T-cell (primary cell): ENCODE measurements at places on chromosomes 12 and 14. TPM values are rescaled to one million over a fixed set of nuclear protein-coding genes. Genes with fewer than 3 reads are reported as not detected.
A peak's percentile ranks its signal among the peaks of the same experiment; 100 is the strongest.

DNA sequence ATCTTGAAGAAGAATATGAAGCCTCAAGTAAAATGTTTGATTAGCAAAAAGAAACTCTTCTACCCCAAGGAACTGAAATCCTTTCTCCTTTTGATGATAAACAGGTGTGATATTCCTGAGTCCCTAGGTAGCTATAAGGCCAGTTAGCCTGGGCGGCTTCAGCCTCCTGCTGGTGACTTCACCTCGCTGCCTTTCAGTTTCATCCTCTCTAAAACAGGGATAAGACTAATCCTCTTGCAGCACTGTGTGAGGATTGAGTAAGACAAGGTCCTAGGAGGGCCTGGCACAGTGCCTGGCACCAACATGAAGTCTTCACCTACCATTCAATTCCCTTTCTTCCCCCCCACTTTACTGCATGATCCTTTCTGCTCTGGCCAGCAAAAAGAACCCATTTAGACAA, 42.1 kb downstream of the CIT start:
- no peak overlapping the region for H3K27ac ChIP-seq
- H3K36me3 ChIP-seq, result no peaks in the 10 kb centered on the region
- no peak overlapping the region for H3K4me3 ChIP-seq
- no peaks in the 10 kb centered on the region for H3K27me3 ChIP-seq

GRCh38 chr14:34620839-34621238, 9.1 kb downstream of the SNX6 start:
- no peaks in the 10 kb centered on the region for H3K27me3 ChIP-seq
- peaks cover 15% of the 10 kb centered on the region for H3K4me1 ChIP-seq
- H3K4me3 ChIP-seq, result no peak overlapping the region
- no peak overlapping the region for H3K27ac ChIP-seq
- no peak for DNase-seq

DNA sequence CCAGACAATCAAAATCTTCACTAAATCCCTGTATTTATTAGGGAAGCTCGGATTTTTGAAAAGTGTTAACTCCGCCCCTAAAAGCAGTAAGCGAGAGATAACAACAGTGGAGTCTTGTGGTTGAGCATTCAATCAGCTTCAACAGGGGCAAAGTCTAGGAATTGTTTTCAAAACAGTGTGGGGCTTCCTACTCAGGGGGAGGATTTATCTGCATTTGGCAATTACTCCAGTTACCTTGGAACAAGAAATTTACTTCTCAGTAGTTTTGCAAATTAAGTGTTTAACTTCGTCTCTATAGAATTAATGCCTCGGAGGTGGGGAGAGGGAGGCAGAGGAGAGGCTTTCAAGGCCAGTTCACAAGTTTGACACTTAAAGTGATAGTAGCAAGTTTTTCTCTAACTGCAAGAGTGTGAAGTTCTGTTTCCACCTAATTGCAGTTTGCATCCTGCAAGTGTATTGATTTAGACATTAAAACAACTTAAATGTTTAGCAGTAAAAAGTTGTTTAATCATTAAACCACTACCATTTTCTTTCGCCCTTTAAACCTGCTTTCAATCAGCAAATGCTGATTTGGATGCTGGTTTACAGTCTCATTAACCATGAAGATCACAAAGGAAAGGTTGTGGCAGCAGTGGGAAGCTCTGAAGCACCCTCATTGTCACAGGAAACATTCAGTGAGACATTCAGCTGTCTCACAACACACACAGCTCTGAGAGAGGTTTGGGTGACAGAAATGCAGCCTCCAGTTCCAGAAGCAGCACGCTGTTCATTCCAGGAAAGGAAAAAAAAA, 102.0 kb downstream of the HMGA2 start:
- no peak for DNase-seq
- H3K4me3 ChIP-seq, result no peak overlapping the region
- no peak overlapping the region for H3K27ac ChIP-seq
- no peaks in the 10 kb centered on the region for H3K27me3 ChIP-seq
- H3K36me3 ChIP-seq, result no peaks in the 10 kb centered on the region
- H3K4me1 ChIP-seq, result no peaks in the 10 kb centered on the region

DNA sequence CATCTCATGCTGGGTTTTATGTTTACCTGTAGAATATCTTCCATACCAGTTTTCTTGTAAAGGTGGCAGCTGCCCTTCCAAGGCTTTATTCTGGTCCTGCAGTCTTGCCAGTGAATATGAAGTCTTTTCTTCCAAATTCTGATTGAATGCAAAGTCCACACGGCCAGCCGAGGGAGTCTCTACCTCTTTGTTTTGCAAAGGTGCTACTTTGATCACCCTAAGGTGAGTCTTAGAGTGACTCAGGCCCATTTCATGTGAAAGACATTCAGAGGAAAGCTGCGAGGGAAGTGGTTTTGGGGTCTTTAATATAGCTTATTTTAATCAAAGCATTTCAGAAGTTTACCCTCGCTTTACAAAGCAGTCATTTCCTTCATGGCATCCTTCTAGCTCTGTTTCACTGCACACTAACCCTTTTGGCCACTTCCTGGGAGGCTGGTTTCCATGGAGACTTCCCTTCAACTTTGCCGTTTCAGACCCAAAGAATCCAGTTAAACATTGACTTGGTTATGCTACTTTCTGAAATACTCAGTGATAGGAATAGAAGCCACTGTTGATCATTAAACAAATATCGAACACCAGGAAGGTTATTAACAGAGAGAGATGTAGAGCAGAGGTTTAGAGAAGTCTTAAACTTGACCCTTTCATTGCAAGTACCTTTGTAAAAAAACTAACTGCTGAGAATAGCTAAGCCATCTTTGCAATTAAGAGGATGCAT, at the start of gene CCDC198:
Gene CCDC198, minus strand, starts transcription at position 391 of the 715 bp plus-strand sequence. Its CDS starts 142 bp downstream, at position 249.
- DNase-seq, result no peak
- H3K36me3 ChIP-seq, result no peaks in the 10 kb centered on the region
- H3K27ac ChIP-seq, result no peak within 1 kb of the TSS
- no peak within 1 kb of the TSS for H3K4me3 ChIP-seq

DNA sequence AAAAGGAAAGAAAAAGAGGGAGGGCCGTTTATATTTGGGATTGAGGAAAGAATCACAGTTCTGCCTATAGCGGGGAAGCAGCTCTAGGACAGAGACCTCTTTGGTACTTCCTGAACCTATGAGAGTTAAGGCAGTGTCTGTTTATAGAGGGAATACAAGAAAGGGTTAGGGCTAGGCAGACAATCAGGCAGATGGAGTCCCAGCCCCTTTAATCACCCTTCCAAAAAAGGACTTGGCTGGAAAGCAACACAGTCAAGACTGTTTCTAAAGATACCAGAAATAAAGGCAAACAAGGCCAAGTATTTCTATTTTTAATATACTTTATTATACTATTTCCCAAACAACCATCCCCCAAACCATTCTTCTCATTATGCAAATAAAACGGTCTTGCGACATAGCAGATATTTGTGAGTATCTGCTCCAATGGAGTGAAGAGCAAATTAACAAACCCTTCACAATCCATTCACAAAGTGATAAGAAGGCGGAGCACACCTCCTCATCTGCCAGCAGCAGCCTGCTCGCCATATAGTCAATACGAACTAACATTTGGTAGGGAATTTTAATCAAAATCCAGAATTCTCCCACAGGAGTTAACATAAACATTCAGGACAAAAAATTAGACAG, 697 bp upstream of the GRIP1 start:
- no peaks in the 10 kb centered on the region for H3K36me3 ChIP-seq
- H3K4me3 ChIP-seq, result no peak overlapping the region
- H3K27ac ChIP-seq, result no peak overlapping the region

DNA sequence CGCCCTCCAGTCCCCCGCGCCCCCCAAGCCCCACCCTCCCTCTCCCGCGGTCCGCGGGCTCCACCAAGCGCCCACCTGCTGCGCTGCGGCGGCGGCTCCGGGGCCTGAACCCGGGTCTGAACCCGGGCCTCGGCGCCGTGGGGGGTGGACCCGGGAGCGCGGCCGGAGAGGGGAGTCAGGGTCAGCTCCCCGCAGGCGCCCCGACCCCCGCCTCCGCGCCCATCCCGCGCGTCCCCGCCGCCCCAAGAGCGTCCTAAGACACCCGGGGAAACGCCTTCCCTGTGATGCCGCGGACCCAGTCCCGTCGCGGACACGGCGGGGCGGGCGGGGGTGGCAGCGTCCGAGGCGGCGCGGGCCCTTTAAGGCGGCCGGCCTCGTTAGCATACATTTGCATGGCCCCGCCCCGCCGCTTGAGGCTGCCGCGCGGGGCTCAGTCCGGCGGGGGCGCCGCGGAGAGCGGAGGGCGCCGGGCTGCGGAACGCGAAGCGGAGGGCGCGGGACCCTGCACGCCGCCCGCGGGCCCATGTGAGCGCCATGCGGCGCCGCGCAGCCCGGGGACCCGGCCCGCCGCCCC, at the start of gene MMP17:
Gene MMP17, plus strand, starts transcription at position 433 of the 574 bp plus-strand sequence. Its CDS starts 102 bp downstream, at position 535.
- no peaks in the 10 kb centered on the region for H3K27me3 ChIP-seq
- no peak within 1 kb of the TSS for H3K27ac ChIP-seq
- peaks cover 11% of the 10 kb centered on the region for H3K4me1 ChIP-seq
- DNase-seq, result no peak
- H3K4me3 ChIP-seq, result peak within 1 kb of the TSS; percentile 39

VPS37B gene
- 85.8 TPM for total RNA-seq

RHEBL1 gene
- total RNA-seq, result 2.5 TPM

OR4E2 gene
- not detected for total RNA-seq

DNA sequence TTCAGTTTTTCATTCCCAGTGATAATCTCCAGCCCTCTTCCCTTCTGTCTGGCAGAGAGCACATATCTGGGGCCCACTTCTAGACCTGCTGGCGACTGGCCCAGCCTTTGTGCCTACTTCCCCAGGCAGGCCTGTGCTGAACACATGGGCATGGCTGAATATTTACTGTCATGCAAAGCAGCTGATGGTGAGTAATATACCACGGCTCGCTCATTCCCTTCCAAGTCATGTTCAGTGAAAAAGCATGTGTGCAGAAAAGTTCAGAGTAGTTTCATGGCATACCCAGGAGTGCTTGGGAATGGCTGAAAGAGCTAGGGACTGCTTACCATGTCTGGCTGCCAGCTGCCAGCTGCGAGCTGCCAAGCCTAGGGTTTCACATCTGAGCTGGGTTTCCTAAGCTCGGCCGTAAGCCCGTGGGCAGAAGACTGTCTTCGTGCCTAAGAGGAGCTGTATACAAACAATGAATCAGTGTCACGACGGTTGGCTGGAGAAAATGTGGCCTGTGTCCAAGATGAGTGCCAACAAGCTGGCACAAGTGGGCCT, 179.9 kb upstream of the PELI2 start:
- no peak overlapping the region for H3K4me3 ChIP-seq
- H3K27ac ChIP-seq, result no peak overlapping the region
- H3K36me3 ChIP-seq, result no peaks in the 10 kb centered on the region
- H3K27me3 ChIP-seq, result peaks cover 8% of the 10 kb centered on the region

- no peak overlapping the region for H3K4me3 ChIP-seq
- H3K36me3 ChIP-seq, result no peaks in the 10 kb centered on the region
- H3K27ac ChIP-seq, result no peak overlapping the region
- no peaks in the 10 kb centered on the region for H3K4me1 ChIP-seq
Measured at GRCh38 chr14:24713404-24713803, 79.4 kb upstream of the GZMB start.

DNA sequence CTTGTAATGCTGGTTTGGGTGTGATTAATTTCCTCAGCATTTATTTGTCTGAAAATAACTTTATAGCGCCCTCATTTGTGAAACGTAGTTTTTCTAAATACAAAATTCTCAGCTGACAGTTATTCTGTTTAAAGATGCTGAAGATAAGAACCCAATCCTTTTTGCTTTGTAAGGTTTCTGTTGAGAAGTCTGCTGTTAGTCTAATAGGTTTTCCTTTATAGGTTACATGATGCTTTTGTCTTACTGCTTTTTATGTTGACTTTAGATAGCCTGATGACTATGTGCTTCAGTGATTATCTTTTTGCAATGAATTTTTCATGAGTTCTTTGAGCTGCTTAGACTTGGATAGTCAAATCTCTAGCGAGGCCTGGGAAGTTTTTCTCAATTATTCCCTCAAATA, 168.6 kb upstream of the PDE3A start:
- no peak overlapping the region for H3K4me3 ChIP-seq
- H3K27me3 ChIP-seq, result no peaks in the 10 kb centered on the region
- H3K27ac ChIP-seq, result no peak overlapping the region
- no peak for DNase-seq
- no peaks in the 10 kb centered on the region for H3K4me1 ChIP-seq

DNA sequence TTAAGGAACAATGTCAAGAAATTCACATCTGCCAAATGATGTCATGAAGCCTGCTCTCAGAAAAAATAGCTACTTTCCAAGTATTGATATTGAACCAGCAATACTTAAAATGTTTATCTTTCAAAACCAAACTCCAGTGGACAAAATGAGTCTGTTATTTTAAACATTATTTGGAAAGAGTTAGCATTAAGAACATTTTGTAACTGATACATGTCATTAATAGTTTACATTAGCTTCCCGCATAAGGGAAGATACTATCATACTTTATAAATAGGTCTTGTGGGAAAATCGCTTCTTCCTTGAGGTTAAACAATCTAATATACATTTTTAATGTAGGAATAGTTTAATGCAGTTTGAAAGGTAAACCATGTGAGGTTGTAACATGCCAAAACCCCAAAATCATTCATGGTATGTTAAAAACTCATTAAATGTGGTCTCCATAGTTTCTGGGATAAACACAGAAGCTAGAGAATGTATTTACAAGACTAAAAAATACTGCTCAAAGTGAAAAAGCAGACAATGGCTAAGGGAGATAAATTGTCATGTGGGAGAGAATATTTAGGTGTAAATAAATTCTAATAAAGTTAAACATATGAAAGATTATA, 73.4 kb upstream of the ATP2B1 start:
- H3K27ac ChIP-seq, result no peak overlapping the region
- no peaks in the 10 kb centered on the region for H3K36me3 ChIP-seq
- no peaks in the 10 kb centered on the region for H3K4me1 ChIP-seq
- no peaks in the 10 kb centered on the region for H3K27me3 ChIP-seq

FOXA1 gene
- total RNA-seq, result not detected

AICDA gene
- total RNA-seq, result not detected

DNA sequence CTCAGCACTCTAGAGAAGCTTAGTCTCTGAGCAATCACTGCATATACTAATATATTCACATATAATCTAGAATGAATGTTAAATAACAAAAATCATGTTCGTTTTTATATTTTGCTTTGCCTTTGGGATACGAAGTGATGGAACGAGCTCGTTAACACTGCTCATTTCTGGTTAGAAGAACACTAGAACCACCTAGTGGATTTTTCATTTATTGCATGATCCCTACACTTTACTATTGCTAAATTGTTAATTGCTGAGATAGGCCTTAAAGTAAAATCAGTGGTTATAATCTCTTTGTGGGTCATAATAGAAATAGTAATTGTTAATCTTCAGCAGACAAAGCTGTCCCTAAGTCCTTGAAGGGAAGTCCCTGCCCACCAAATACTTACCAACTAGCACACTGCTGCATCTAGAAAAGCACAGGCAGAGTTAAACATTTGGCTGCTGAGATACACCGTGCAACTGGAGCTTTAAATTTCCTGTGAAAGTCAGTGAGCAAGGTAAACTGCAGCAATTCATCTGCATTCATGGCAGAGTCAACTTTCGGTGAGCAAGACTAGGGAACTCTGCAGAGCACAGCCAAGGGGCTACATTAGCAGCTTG, 353.7 kb downstream of the APAF1 start:
- no peaks in the 10 kb centered on the region for H3K4me1 ChIP-seq
- no peaks in the 10 kb centered on the region for H3K27me3 ChIP-seq
- no peak overlapping the region for H3K4me3 ChIP-seq
- no peak overlapping the region for H3K27ac ChIP-seq
- no peaks in the 10 kb centered on the region for H3K36me3 ChIP-seq

- no peaks in the 10 kb centered on the region for H3K4me1 ChIP-seq
- peaks cover 9% of the 10 kb centered on the region for H3K27me3 ChIP-seq
- H3K36me3 ChIP-seq, result no peaks in the 10 kb centered on the region
- DNase-seq, result no peak
Measured at GRCh38 chr12:125525879-125526278, 460.6 kb downstream of the AACS start.

POTEM gene
- not detected for total RNA-seq

KRT82 gene
- not detected for total RNA-seq

- H3K27me3 ChIP-seq, result no peaks in the 10 kb centered on the region
- no peaks in the 10 kb centered on the region for H3K4me1 ChIP-seq
- H3K4me3 ChIP-seq, result no peak overlapping the region
- H3K36me3 ChIP-seq, result peaks cover 5% of the 10 kb centered on the region
- no peak overlapping the region for H3K27ac ChIP-seq
Measured at GRCh38 chr12:19491863-19492262, 52.6 kb downstream of the AEBP2 start.

MAP1LC3B2 gene
- 0.92 TPM for total RNA-seq
